ENCODE measurements at places on chromosomes 3 and 15. TPM values are rescaled to one million over a fixed set of nuclear protein-coding genes. Genes with fewer than 3 reads are reported as not detected.

Gene GOLGA8G
- total RNA-seq = not detected

Gene IMPG2
- total RNA-seq = 0.47 TPM

Gene IL17RD
- 0.05 TPM for total RNA-seq

Gene ADGRG7
- not detected for total RNA-seq

Gene ANKUB1
- not detected for total RNA-seq

Gene SPSB4
- total RNA-seq = not detected

Gene MKRN3
- total RNA-seq = 0.37 TPM
